ENCODE measurements at places on chromosomes 12 and 14.

DNA sequence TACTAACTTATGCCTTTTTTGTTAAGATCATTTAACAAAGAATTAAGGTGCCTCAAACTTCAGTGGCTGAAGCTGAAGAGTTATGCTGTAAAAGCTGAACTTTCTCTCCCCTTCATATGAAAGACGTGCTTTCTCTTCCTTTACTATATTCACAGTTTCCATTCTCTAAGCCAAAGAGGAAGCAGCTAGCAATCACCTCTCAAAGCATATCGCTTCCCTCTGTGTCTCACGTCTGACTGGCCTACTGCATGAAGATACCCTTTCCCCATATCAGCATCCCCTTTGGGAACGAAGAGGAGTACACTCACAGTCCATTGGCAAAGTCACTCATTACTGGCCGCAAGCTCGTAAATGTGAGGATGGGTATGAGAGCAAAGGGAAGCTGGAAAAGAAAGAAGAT is 34.9 kb downstream of the SLC11A2 start:
- no peak for DNase-seq

DNA sequence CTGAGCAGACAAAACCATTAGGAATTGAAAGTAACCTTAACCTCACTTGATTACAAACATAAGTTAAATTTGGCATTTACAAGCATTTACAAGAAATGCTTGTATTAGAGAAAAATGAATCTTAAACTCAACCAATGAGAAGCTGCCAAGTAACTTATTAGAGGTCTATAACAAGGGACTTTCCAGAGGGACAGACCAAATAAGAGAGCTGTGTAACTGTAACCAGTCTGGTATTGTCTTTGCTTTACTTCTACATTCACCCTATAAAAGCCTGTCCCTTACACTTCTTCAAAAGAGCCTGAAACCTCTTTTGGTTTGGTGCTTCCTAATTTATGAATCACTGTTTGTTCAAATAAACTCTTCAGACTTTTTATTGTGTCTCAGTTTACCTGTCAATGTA is 450.0 kb upstream of the FAR2 start:
- no peak for DNase-seq

GRCh38 chr14:24903337-24903736 is 146.6 kb downstream of the STXBP6 start:
- no peak for DNase-seq

GRCh38 chr14:32693114-32693513 is 245.6 kb upstream of the NPAS3 start:
- DNase-seq, result no peak

GRCh38 chr12:5944688-5945070 is 380 bp downstream of the ANO2 start:
- no peak for DNase-seq

GRCh38 chr12:103780093-103780440 is 61.0 kb downstream of the NT5DC3 start:
- no peak for DNase-seq

DNA sequence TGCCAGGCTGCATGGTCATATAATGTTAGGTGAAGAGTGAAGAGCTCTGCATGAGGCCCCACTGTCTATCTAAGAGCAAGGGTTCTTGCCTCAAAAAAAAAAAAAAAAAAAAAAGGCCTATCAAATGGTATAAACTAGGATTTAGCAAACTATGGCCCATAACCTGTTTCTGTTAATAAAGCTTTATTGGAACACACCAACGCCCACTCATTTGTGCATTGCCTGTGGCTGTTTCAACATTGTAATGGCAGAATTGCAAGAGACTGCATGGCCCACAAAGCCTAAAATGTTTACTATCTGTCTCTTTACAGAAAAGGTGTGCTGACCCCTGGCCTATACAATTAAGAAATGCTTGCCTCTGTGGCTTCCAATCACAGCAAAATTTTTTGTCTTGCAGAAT is 12.8 kb downstream of the PLEKHG7 start:
- no peak for DNase-seq

DNA sequence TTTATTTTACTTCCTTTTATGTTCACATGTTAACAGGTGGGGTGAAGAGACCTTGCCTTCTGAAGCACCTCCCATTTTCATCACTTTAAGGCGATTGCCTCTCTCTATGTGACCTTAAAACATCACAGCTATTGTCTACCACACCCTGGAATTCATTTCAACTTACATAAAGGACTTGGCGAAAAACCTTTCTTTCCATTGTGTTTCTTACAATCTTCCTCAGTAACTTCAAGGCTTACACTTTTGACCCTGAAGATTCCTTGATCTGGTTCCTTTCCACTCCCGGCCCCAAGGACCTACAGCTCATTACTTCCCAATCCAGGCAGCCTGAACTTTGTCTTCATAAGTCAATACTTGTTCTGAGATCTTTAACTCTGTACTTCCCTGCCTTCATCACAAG is 443.3 kb downstream of the ADAMTS20 start:
- DNase-seq, result no peak

- no peak for DNase-seq
Observed at GRCh38 chr12:53414756-53415417, 8.8 kb upstream of the AMHR2 start.

- DNase-seq, result no peak
Observed at GRCh38 chr14:101560534-101561113, 671 bp upstream of the DIO3 start.

DNA sequence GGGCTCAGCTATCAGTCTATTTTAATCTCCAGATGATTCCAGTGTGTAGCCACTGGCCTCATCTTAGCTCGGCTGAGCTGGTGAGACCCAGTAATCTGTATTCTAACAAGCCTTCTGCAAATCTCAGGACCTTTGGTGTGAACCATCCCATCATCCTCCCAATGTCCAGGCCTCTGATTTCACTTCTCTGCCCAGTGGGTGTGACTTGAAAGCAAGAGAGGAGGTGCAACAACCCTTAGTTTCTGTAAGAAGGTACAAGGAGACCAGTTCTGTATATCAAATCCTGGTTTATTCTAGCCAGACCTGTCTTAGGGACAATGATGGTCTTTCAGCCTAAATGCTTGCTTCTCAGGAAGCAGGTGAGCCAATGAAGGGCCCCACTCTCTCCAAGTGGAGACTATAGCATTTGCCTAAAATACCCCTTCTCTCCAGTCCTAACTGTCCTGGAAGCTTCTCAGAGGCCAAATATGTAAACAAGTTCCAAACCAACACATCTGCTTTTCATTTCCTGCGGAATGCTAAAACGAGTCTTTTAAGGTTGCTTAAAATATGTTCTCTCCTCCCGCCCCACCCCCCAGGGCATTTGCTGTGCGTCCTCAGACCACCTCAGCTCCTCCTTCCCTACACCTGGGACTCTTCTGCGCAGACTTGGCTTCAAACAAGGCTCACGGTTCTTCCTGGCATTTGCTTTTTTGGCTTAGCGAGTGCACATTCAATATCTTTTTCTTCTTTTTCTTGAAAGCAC is 78.4 kb upstream of the FUT8 start:
- DNase-seq, result no peak

DNA sequence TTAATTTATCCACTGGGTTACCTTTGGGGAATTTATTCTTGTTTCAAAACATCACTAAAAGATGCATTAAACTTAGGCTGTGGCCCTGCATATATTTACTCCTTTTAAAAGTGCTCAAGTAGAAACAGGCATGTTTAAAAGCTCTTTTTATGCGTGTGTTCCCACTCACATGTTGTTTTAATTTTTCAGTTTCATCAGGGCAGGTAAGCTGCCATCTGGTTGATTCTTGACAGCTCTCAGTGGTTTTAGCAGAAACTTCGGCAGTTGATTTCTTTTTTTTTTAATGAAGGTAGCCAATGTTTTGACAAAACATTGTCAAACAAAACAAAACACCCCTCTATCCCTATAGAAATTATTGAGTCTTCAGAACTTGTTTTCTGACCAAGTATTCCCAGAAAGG is 89.6 kb upstream of the LGR5 start:
- DNase-seq, result no peak

GRCh38 chr12:46908936-46909635 is 83.3 kb upstream of the SLC38A4 start:
- no peak for DNase-seq

GRCh38 chr12:58920961-58921861 is 907 bp upstream of the LRIG3 start:
- DNase-seq, result no peak

- no peak for DNase-seq
Observed at GRCh38 chr12:63093711-63094110, 57.3 kb downstream of the AVPR1A start.

DNA sequence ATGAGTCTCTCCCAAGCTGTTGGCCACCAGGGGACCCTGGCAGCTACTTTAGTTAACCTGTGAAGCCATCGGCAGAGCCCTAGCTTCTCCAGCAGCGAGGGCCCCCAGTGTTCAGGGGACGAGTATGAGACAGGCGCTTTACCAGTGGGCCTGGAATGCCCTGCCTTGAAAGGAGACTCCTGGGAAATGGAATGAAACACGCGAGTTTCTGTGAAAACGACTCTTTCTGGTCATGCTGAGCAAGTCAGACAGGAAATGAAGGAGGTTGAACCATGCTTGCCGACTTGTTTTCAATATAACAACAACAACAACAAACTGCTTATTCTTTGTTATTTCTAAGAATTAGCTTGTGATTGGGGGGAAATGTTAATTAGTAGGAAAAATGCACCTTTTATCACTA is 42.9 kb downstream of the SFSWAP start:
- no peak for DNase-seq

Data from GM12878 (cell line).